ENCODE measurements at places on chromosomes 16 and 17. TPM values are rescaled to one million over a fixed set of nuclear protein-coding genes. Genes with fewer than 3 reads are reported as not detected.
A peak's percentile ranks its signal among the peaks of the same experiment; 100 is the strongest.

OTOP2 gene
- total RNA-seq: not detected

DNA sequence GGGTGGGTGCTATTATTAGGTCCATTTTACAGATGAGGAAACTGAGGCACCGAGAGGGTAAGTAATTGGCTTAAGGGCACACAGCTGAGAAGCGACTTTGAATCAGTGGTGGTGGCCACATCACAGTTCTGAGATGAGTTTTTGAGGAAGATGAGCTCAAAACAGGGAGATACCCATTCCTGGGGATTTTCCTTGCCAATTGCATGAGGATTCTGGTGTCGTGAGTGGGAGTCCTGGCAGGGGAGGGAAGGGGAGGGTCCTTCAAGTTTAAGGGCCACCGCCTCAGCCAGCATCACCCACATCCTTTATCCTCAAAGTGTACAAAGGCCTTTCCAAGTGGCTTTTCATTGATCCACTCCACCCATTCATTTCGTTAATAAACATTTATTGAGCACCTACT lies 45.3 kb downstream of the IL21R start:
- no peak for DNase-seq

DNA sequence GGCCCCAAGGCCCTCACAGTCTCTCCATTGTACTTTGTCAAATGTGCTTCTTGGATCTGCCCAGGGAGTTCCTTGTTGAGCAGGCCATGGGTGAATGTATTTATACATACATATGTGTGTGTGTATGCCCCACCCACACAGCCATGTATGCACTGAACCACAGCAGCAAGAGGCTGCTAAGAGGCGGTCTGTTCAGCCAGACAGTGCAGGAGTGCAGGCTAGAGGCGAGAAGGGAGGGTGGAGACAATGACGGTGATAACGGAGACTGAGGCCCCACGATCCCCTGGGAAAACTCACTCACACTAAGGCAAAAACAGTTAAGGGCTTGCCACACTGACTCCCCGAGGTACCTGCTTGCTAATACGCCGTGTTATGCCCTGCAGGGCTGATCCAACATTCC lies 151.0 kb upstream of the CDC42EP4 start:
- DNase-seq: no peak

GRCh38 chr17:8002721-8003593 lies 542 bp downstream of the GUCY2D start:
- no peak for DNase-seq

DNA sequence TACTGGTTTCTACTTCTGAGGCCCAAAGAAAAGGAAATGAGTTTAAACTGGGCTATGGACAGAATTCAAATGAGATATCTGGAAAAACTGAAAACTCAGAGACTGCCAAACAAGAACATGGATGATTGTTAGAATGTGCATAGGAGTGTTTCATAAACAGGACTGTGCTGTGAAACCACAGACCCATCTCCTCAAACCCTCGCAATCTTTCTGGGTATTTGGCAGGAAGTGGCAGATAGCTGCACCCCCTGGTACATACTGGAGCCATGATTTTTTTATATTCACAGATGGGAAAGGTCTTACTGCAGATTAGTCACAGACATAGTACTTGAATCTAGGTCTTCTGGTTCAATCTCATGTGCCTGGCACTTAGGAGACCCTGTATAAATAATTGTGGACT lies 145.0 kb downstream of the CCDC182 start:
- DNase-seq: peak; percentile 6

IRF8 gene
- 0.41 TPM for total RNA-seq

DNA sequence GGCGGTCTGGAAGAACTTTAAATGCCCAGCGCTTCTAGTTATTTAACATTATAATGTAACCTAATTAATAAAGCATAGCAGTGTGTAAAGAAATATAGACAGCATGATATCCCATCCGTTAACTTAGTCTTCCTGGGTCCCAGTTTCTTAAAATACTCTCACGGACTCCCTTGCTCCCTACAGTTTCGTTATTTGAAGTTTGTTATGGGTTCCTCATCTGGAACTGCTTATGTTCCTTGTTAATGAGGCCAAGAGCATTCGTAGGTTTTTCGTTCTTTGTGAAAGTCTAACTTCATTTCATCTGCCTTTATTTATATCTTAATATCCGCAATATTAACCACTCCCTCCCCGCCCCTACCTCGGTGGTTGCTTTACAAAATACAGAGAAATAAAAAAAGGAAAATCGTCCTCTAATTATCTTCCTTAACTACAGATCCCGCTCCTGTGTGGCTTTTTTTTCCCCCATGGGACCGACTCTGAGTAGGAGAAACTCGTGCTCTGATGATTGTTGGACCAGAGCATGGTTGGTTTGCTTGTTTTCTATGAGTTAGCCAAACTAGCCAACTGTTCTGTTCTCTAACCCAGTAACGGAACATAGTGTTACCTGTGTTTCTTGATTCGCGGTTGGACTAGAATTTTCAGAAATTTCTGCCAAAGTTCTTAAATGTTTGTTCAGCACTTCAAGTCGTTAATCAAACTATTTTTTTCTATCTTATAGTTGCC lies 863 bp downstream of the ADPRM start:
- DNase-seq: peak; percentile 2

GRCh38 chr17:27624539-27624938 lies 6.4 kb upstream of the LGALS9 start:
- no peak for DNase-seq

DNA sequence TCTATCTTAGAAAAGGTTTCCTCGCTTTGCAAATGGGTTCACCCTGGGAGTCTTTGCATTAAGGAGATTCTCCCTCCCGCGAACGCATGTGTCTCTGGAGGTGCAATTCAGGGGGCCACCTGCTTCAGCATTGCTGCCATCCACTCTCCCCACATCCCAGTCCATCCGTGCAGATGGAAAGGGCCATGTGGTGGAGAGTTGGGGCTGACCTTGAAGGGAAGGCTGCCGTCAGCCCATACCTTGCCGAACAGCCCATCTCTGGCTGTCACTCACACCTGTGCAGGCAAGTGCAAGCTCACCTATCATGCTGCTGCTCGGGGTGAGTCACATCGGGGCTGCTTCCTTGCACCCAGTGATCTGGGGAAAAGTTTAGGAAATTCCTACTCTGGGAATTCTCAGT lies 106.1 kb downstream of the ZNF423 start:
- no peak for DNase-seq

DNA sequence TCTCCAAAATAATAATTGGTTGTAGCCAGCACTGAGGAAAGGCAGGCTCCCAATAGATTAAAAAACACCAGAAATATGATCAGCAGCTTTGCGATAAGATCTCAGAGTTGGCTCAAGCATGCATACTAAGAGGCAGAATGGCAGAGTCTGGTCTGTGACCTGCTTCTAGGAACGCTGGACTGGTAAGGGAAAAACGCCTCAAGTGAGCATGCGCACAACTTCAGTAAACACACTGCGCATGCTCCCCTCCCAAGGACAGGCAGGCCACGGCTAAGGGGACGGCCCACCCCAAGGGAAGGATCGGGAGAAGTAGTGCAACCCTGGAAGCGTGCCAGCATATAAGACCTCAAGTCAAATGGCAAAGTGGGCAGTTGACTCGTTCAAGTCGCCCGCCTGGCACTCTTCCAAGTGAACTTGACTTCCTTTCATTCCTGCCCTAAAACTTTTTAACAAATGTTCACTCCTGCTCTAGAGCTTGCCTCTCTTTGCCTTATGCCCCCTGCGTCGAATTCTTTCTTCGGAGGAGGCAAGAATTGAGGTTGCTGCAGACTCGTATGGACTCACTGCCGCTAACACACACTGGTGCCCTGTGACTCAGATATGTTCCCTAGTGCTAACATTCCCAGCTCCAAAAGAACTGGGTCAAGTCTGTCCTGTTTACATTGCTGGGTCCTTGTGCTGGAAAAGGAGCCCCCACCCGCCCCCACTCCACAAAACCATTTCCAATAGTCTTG lies 22.4 kb upstream of the PRM1 start:
- no peak for DNase-seq

TBC1D3E gene
- not detected for total RNA-seq

ACAP1 gene
- total RNA-seq: 14.4 TPM

Data from astrocyte (in vitro differentiated cells and primary cell).